ENCODE measurements at places on chromosomes 1 and 21.

DNA sequence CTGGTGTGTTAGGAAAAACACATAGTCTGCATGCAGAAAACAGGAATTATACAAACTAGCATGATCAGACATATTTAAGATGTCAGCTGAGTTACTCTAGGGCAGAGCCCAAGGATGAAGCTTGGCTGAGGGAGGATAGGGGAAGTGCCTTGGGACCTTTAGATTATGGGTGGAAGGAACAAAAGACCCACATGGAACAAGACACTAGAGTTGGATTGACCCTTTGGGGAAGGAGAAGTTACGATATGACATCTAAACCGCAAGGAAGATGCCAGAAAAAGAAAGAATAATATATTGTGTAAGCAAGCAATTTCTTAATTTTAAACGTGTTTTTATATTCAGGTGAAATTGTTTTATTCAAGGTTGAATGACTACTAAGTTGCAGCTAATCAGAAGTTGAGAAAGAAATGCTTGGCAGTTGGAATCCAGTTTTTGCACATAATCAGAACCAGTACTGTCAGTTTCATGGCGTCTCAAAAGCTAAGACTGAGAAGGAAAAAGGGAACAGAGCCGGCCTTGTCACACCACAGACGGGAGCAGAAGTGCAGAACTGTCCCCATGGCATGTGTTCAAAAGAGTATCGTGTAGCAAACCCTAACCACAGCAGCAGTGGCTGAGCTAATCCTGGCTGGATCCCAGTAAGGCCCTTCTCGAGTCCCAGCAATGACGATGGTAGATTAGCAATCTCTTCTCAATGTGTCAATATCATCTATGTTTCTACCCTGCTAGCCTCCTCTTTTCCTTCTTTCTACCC, 31.2 kb upstream of the IFNAR2 start:
- DNase-seq: peak; percentile 70

GRCh38 chr1:245008761-245009160, 144.4 kb upstream of the HNRNPU start:
- DNase-seq: no peak

GRCh38 chr21:37668462-37669239, 247.6 kb downstream of the KCNJ6 start:
- no peak for DNase-seq

- no peak for DNase-seq
Observed at GRCh38 chr1:84988588-84988987, 8.3 kb downstream of the MCOLN2 start.

DNA sequence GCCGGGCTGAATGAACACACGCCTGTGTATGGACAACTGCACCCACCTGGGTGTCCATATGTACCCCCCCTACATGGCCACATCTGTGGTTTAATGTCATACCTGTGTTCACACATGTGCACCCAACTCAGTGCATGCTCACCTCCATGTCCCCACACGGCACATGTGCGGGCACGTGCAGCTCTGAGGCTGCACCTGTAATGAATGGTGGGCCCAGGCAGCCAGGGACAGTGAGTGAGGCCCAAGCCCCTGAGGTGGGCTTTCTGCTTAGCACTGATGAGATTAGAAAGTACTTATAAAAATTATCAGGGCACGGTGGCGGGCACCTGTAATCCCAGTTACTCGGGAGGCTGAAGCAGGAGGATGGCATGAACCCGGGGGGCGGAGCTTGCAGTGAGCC, 42.5 kb upstream of the CSF3R start:
- DNase-seq: no peak

DNA sequence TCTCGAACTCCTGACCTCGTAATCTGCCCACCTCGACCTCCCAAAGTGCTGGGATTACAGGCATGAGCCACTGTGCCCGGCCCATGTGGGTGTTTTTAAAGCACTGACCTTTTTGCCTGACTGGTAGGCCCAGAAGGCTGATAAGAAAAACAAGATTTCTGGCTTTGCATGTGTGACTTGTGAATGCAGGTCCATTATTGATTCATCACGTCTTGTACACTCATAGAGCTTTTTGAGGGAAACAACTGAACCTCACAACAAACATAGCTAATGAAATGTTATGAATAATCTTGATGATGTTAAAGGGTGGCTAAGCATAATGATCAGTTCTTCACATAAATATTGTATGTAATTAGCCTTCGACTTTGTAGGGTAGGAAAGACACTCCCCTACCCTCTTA, 140.9 kb upstream of the UBE2U start:
- no peak for DNase-seq

- no peak for DNase-seq
Observed at GRCh38 chr1:101300916-101301315, 64.1 kb downstream of the S1PR1 start.

- no peak for DNase-seq
Observed at GRCh38 chr1:229035748-229036082, 235.2 kb upstream of the RAB4A start.

GRCh38 chr1:233744779-233745513, 131.0 kb downstream of the KCNK1 start:
- DNase-seq: no peak

DNA sequence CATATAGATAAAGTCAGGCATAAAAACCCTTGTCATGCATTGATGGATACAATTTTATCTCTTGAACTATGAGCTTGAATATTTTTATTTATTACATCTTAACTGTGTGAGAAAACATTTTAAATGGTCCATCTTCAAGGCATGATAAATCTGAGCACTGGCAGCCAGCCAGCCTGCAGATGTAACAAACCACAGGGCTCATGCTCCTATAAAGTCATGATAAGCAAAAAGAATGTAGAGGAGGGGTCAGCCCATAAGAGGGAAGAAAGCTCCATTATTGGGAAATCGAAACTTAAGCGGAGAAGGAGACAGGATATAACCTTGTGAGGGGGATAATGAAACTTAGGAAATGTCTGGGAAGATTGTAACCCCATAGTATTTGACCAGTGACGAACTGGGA, 839.0 kb downstream of the LRRIQ3 start:
- no peak for DNase-seq

DNA sequence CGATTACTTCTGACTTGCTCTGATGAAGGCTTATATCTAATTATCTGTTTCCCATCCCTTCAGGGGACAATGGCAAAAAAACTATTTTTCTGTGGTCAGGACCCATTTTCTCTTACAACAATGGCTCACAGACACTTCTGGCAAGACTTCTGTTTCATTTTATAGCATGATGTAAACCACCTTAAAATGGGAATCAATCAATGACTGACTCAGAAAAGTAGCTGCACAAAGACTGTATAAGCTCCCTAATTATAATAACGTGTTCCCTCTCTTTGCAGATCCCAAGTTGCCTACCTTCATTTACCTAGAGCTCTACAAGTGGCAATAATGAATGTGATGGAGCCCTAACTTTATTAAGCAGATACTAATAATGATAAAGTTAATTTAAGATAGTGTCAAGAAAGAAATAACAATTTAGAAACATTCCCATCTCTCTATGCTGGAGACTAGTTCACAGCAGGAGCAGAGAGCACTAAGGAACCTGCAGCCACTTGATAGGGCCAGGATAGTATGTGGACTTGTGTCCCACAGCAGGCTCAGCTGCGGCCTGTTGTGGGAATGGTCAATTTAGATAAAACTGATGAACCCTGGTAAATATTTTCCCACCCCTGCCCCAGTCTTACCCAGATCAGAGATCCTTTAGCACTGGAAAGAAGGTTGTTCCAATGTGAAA, 538 bp downstream of the GBP2 start:
- no peak for DNase-seq

DNA sequence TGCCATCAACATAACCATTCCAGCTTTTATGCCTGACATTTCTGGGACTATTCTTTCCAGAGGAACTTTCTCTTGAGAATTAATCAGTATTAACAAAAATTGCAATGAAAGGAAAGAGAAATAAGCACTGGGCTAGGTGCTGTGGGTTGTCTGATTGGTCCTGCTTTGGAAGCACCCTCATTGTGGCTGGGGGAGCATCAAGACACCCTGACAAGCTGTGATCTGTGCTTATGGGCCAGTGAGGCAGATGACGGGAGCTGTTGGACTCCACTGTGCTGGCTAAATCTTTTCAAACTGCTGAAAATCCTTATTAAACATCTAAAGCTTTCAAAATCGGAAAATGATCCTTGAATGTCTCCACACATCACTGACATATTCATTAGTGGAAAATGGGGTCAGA, 20.0 kb downstream of the UBASH3A start:
- no peak for DNase-seq

GRCh38 chr1:68225781-68226180, 6.5 kb downstream of the WLS start:
- DNase-seq: no peak

GRCh38 chr1:58089898-58090534, 456.5 kb downstream of the OMA1 start:
- DNase-seq: peak; percentile 41

GRCh38 chr21:45164124-45164511, 89.7 kb downstream of the ADARB1 start:
- no peak for DNase-seq

GRCh38 chr1:2834741-2835564, 33.5 kb upstream of the TTC34 start:
- DNase-seq: no peak

DNA sequence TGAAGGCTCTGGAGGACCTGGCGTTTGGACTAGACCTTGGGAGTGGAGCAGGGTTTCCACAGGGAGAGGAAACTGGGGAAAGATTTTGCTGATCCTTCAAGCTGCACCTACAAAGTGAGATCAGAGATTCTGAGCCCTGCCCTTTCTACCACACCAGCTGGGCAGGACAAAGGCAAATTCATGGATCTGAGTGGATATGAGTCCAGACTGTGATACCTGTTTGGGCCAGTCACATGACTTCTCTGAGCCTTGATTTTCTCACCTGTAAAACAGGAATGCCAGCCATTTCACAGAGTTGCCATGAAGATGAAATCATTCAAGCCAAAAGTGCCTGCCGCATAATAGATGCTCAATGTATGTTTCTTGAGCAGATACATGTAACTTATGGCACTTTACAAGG, 4.9 kb upstream of the RASSF5 start:
- no peak for DNase-seq

DNA sequence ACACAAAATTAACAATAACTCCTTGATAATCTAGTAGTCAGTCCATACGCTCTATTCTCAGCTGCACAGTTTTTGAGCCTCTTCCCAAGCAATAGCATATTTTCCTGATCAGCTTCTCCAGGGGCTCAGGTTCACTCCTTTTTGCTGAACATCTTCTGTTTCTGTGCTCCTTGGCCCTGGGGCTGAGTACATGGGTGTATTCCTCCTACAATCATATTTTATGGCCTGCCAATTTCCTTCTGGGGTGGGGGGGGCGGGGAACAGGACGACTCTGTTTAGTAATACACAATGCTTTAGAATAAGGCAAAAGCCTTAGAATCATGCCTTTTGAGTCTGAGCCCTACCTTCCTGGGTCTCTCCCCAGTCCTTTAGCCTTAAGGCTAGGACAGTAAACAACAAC, 8.5 kb downstream of the CLDN19 start:
- DNase-seq: no peak

- no peak for DNase-seq
Observed at GRCh38 chr1:53271446-53272090, 33.2 kb upstream of the MAGOH start.

- DNase-seq: no peak
Observed at GRCh38 chr1:207951652-207952051, 40.7 kb upstream of the CD34 start.
